HT-29 (cell line): ENCODE measurements at places on chromosomes 11 and 22.

DNA sequence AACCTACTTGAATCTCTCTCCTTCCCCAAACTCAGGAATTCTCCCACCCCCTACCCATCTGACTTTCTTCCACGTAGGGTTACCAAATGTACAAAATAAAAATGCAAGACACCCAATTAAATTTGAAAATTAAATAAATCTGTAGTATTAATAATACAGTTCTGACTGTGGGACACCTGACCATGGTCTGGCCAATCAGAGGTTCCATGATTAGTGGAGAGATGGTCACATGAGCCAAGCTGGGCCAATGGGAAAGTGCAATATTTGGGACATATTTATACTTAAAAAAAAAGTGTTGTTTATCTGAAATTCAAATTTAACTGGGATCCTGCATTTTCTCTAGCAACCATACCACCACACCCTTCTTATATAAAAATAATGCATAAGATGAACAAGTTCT lies 29.8 kb upstream of the ASPHD2 start:
- no peak for DNase-seq

GRCh38 chr11:73414977-73415651 lies 38.9 kb downstream of the RELT start:
- no peak for DNase-seq

DNA sequence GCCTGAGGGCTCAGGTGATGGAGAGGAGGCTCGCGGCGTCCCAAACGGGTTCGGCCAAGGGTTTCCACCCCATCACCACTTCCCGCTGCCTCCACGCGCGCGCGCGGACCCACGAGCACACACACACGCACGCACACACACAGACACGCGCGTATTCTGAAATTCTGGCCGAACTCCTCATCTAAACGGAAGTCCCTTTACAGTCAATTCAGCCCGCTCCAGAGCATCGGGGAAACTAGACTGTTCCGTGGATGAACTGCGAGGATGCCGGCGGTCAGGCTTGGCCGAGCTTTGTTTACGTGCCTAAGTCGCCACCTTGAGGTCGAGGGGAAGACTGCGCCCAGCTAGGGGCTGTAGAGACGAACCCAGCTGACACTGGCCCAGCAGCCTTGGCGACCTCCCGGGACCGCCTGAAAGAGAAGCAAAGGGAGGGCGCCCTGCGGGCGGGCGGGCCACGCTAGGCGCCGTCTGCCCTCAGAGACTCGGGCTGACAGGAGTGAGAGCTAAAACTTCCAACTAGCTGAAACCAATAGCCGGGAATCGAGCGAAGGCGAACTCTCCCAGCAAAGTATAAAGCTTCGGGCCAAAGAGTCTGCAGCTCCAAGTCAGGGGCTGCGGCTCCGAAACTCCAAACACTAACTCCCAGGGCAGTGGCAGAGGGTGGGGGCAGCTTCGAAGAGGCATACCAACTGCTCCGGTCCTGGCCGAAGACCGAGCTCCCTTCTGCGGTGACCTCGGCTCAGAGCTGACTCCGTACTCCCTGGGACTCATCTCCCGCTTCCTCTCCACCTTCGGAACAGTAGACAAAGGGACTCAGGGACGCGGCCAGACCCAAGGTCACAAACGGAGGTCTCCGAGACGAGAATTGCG lies 124.7 kb upstream of the C11orf58 start:
- peak; percentile 92 for DNase-seq

DNA sequence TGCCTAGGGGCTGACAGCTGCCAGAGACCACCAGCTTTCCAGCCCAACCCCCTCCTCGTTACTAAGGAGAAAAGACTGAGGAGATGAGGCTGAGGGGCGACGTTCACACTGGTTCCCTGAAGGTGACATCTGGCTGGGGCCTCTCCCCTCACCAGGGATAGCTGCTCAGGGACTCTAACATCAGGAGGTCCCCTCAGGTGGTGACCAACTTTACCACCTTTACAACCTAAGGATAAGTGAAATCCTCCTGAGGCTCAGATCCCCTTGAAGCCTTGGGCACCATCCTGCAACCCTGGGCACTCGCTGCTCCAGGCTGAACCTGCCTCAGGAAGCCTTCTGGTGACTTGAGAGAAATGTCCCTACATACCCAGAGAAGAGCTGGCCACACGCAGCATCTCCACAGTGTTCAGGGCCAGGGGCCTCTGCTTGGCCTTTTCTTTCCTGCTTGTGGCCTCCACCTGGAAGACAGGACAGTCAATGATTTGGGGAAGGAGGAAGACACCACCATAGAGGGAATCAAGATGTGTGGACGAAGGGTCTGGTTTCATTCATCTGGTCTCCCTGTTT lies 12.4 kb upstream of the PPM1F start:
- no peak for DNase-seq

DNA sequence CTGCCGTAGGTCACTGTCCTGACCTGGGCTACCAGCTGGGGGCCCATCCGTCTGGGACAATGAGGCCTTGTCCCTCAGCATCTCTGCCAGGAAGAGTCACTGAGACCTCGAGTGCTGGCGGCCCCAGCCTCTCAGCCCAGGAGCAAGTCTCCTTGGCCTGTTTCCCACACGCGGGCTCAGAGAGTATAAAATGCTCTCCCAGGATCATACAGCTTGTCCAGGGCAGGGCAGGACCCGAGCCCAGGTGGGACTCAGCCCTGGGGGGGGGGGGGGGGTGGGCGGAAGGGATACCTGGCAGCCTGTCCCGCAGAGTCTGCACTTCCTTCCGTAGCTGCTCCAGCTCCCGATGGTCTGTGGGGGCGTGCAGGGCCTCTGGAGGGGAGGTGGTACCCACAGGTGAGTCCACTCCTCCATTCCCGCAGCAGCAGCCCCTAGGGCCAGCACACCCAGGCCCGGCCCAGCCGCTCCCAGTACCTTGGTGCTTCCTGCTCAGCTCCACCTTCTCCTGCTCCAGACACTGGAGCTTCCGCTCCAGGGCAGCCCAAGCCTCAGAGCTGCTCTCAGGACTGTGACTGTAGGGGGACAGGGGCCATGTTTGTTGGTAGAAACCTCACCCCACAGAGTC lies 7.9 kb downstream of the CDC42BPG start:
- no peak for DNase-seq

DNA sequence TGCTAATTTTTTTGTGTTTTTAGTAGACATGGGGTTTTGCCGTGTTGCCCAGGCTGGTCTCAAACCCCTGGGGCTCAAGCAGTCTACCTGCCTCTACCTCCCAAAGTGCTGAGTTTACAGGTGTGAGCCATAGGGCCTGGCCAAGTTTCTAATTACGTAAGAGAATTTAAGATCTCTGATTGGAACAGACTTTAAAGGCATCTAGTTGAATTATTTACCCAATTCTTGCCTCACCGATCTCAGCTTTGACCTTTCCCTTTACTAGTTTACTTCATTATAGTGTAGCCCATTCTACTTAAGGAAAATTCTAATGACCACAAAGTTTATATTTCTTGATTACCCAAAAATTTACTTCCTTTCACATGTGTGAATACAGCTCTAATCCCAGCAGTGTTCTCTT lies 81.6 kb downstream of the YAP1 start:
- no peak for DNase-seq
